Stimulated activated CD8-positive, alpha-beta memory T cell treated with anti-CD3 and anti-CD28 coated beads, Interleukin-7, amount 100 ng/mL, for 4 hours (primary cell): ENCODE measurements at places on chromosomes 7 and 10.

DNA sequence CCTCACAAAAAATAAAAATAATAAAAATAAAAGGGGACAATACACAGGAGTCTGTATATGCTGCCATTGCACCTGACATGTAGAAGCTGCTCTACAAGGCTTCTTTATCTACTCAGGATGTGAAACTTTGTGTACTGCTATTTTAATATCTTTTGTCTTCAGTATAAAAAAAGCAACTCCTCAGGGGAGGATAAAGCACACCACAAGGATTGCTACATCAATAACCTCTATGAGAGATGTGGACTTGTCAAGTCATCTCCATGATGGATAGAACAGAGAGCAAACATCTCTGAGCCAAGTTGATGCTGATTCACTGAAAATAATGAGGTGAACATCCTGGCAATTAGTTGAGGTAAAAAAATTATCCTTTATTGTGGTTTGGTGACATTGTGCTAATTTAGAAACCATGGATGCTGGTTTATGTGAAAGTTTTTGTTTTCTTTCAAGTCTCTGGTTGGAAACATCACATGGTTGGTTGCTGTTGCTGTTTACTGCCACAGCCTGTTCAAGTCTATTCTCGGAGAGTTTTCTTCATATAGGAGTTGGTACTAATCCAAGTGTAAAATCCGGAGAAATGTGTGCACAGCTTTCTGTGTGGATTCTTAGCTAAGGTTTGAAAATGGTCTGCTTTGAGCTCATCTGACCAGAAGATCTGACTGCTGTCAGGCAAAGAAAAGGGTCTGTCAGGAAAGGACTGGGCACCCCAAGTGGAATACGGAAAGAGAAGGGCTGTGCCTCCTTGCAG is 1.5 kb upstream of the HECW1 start:
- no peak for DNase-seq

DNA sequence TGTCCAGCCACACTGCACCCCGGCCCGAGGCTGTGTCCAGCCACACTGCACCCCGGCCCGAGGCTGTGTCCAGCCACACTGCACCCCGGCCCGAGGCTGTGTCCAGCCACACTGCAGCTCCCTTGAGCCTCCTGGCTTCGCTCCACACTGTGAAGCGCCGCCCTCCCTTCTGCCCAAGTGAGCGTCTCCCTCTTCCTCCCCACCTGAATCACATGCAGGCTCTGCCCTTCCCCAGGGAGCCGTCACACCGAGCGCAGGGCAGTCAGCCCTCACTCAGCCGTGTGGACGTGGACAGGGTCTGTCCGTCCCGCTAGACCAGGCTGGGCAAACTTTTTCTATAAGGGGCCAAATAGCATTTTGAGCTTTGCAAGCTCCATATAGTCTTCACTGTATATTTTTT is 27.6 kb downstream of the CFAP46 start:
- DNase-seq: no peak

DNA sequence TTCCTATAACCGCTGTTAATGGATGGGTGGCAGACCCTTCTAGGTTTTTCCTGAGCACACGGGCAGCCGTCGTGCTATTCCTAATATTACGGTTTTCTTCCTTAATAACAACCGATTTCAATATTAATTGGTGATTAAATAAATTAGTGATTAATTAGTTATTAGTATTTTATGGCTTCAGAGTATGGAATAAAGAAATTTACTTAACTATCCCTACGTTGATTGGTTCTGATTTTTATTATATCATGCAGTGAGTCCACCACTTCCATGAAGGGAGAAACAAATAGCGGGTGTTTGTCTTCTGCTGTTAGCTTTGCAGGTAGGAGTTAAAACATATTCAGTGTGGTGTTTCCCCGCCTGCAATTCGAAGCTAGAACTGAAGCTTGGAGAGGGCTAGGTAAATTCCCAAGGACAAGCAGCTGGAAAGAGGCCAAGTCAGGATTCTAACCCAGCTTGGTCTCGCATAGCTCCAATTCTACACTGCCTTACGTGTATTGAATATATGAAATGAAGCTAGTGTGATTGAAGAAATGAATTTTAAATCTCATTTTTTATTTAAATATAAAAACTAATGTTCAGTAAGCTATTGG is 928 bp upstream of the CSTF2T start:
- no peak for DNase-seq

DNA sequence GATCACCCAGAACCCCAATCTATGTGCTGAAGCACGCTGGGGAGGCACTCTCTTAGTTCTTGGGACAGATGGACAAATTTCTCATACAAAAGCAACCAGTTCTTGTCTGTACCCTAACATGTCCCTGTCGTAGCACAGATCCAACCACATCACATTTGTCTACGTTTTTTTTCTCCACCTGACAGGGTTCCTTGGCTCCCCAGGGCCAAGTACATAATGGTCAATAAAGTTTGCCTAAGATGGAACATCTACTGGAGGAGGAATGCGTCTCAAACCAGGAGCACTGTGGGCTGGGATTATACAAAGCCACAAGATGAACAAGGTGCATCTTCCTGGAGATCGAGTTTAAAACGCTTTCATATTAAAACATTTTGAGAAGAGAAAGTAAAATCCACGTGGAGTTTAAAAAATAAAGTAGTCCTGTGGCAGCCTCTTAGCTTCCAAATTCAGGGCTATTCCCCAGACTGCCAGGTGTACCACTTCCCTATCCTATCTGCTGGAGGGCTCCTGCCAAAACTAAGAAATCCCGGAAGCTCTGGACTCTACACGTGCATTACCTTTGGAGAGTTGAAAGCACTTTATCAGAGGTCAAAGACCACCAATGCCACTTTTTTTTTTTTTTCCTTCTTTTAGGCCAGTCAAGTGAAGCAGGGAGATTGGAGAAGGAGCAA is 1.4 kb downstream of the TMEM243 start:
- DNase-seq: no peak

- DNase-seq: no peak
Measured at GRCh38 chr7:87151729-87152111, 533 bp upstream of the DMTF1 start.

GRCh38 chr7:6164491-6164890 is 107.9 kb downstream of the CYTH3 start:
- no peak for DNase-seq

GRCh38 chr7:142873281-142873784 is 12.2 kb downstream of the TRPV6 start:
- no peak for DNase-seq

- DNase-seq: no peak
Measured at GRCh38 chr7:70805360-70805759, 326.6 kb upstream of the GALNT17 start.

DNA sequence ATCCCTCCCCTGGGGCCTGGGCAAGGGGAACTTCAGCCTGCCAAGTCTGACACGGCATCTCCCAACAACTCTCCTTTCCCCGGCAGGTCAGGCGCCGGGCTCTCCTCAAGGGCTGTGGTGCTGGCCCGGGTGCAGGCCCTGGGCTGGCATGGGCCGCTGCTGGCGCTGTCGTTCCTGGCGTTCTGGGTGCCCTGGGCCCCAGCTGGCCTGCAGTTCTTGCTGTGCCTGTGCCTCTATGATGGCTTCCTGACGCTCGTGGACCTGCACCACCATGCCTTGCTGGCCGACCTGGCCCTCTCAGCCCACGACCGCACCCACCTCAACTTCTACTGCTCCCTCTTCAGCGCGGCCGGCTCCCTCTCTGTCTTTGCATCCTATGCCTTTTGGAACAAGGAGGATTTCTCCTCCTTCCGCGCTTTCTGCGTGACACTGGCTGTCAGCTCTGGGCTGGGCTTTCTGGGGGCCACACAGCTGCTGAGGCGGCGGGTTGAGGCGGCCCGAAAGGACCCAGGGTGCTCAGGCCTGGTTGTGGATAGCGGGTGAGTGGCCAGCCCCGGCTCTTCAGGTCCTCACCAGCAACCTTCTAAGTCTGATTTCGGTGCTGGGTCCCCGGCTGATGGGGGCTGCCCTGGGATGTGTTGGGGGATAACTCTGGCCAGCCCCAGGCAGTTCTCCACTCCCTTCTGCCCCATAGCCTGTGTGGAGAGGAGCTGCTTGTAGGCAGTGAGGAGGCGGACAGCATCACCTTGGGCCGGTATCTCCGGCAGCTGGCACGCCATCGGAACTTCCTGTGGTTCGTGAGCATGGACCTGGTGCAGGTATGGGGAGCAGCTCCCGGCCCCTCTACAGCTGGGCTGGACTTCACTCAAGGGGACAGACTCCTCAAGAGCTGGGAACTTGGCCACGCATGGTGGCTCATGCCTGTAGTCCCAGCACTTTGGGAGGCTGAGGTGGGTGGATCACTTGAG is 19.5 kb upstream of the C10orf95 start:
- DNase-seq: no peak

DNA sequence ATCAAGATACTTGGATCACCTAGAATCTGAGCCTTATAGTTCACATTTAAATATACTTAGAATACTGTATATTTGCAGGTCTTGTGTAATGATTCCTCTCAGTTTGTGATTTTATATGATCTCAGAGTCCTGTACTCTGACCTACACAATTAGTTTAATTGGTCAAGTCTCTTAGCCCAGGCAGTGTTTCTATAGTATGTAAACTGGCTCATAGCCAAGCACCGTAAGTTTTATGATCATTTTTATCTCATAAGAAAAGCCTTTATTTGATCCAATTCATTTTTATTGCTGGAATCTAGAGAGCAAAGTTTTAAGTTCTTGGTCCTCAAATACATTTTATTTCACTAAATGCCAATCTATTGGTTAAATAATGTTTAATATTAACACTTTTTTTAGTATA is 242.2 kb downstream of the MALRD1 start:
- DNase-seq: no peak

DNA sequence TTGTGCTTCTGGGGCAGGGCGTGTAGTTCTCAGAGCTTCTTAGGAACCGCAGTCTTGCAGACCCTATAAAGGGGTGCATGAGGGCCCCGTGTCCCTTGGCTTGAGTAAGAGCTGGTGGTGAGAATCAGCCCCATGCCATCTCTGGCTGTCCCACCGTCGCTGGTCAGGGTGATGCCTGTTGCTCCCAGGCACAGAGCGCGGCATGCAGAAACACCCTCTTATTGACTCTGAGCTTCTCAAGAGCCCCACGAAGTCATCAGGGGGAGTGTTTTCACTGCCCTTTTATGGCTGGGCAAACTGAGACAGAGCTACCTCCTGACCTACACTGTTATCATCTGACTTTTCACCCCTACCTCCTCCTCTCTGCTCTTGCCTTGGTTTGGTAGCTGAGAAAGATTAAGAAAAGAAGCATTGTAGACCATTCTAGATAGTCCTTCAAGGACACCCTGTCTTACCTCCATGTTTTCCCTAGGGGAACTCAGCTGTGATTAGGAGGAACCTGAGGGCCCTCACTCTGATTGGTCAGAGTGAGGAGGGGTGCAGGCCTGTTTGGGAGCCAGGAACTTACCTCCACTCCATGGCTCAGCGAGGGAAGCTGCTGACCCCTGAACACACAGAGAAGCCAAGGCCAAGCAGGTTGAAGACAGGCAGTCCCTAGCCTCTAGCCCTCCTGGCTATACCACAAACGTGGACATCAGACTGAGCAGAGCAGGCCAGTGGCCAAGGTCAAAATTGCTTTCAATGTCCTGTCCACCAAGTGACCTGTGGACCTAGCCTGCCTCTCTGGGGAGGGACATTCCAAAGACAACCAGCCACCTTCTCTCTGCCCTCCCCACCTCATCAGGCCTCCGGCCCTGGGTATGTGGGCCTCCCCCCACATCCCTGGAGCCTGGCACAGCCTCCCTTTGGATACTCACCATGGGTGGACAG is 17.6 kb downstream of the UNC5B start:
- DNase-seq: no peak

DNA sequence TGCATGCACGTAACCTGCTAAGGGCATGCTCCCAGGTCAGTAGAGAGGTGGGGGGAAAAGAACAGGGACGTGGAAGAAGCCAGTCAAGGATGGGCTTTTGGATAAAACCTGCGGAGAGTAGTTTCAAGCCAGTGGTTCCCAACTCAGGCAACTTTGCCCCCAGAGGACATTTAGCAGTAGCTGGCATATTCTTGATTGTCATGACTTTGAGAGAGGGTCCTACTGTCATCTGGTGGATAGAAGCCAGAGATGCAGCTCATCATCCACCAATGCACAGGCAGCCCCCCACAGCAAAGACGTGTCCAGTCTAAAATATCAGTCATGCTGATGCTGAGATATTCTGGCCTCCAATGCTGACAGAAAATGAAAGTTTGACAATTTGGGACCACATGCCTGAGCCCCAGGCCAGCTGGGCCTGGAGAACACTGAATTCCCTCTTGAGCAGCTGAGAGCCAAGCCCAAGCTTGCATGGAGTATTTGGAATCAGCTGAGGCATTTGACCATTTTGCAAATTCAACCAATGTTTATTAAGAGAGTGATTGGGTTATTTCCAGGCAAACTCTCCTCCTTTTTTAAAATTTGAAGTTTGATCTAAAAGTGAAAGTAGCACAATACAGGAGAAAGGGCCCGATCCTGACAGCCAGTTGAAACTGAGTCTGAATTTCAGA is 110.0 kb upstream of the C7orf33 start:
- no peak for DNase-seq

DNA sequence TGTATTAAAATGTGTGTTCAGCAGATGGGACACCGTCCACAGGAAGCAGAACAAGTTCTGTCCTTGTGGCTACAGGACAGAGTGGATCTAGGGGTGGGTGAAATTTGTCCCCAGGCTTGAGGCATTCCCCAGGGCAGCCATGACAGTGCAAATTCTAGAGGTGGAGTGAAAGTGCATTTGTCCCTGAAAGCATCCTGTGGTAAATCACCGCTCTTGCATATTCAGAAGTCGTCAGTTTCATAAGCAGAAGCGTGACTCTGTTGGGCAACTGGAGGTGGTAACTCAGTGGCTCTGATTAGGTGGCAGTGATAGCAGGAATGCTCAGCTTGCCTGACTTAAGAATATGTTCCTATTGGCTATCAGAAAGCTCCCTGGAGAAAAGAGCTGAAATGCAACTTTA is 96.6 kb downstream of the SNX10 start:
- DNase-seq: no peak

GRCh38 chr10:127036987-127037386 is 131.8 kb downstream of the DOCK1 start:
- DNase-seq: no peak

DNA sequence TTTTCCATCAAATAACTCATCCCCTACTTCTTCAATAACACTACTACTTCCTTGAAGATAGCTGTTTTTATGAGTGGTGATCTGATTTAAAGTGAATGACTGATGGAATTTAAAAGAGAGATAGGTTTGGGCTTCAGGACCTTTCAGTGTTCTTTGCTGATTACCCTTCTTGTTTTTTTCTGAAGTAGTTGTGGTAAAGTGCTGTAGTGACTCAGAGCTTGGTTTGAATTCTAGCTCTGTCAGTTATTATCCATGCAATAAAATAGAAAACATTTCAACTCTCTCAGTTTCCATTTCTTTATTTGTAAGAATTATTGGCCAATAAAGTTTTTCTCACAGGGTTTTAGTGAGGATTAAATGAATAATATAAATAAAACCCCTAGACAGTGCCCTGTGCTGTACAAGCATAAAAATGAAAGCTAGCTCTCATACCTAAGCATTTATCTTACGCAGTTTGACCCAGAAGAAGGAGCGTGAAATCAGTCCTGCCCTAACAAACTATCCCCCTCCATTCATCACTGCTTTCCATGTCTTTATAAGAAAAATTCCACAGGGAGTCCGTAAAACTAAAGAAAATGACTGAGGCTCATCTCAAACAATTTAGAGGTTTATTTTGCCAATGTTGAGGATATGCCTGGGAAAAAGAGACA is 25.1 kb upstream of the AKAP9 start:
- DNase-seq: no peak
